ENCODE measurements at places on chromosomes 2 and 18.

DNA sequence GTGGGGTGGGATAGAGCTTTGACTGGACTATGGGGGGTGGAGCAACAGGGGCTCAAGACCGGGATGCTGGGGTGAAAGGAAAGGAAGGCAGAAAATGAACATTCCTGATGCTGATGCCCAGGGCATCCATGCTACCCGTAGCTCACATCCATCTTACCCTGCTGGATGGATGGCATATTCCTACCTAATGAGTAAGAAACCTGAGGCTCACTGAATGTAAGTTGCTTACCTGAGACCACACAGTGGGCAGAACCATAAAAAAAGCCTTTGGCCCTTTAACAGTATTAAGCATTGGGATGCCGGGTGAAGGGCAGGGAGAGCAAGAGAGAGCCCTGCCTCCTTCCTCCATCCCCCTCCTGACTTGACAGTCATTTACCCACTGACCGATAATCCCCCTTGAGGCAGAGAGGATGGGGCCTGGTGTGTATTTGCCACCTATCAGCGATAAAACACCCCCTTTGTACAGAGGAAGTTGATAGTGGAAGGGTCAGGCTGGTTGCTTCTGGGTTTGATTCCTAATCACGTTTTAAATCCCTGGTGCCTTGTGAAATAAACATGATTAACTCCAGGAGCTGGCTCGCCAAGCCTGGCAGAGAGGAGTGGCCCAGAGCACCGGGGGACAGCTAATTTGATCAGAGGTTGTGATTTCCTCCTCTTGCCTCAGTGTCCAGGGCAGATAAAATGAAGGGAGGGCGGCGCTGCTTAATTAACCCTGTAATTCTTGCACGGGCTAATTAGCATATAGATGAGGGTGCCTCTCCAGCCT lies 105.9 kb upstream of the HS6ST1 start:
- DNase-seq, result no peak

DNA sequence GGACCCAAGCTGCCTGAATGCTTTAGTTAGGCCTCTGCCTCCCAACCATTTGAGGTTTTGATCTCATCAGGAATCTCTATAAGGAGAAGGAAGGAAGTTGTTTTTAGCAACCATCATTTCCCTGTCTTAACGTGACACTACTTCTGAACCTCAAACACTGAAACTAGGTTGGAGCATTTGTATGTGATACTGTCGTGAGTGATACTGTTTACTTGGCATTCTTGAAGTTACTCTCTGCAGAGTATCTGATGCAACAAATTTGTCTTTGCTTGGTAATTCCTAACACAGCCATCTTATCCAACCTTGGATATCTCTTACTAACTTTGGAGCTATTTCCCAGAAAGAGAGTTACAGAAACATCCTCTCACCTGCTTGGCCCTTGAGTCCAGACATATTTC lies 22.1 kb downstream of the TTLL4 start:
- DNase-seq, result no peak

DNA sequence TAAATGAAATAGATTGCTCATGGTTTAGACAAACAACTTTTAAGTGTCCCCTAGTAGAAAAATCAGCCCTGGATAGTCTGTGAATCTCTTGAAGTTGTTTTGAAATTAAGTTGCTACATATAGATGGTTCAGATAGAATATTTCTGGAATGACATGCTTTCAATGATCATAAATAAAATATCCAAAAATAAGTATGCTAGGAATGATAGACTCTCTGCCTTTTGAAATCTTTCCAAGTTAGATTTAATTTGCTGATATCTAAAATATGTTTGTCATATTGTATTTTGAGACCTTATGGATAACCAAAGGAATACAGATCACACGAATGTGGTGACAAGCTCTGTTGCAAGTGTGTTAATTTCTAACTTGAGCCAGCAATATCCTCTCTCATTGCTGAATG lies 488.7 kb downstream of the THSD7B start:
- DNase-seq, result no peak

DNA sequence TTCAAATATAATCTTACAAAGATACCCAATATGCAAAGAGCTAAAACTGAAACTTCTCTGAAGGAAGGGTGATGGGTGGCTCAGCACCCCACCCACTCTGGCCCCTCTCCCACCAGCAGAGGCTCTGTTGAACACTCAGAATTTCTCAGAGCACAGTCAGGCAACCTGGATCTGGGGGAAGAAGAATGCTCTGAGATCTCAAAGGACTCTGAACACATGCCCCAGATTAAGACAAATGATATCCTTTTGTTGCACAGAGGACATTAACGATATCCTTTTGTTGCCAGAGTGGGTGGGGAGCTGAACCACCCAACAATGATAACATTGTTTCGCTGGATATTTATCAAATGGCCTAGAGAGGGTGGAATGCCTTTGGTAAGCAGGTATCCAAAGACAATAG lies 104.8 kb downstream of the LBH start:
- DNase-seq, result no peak

DNA sequence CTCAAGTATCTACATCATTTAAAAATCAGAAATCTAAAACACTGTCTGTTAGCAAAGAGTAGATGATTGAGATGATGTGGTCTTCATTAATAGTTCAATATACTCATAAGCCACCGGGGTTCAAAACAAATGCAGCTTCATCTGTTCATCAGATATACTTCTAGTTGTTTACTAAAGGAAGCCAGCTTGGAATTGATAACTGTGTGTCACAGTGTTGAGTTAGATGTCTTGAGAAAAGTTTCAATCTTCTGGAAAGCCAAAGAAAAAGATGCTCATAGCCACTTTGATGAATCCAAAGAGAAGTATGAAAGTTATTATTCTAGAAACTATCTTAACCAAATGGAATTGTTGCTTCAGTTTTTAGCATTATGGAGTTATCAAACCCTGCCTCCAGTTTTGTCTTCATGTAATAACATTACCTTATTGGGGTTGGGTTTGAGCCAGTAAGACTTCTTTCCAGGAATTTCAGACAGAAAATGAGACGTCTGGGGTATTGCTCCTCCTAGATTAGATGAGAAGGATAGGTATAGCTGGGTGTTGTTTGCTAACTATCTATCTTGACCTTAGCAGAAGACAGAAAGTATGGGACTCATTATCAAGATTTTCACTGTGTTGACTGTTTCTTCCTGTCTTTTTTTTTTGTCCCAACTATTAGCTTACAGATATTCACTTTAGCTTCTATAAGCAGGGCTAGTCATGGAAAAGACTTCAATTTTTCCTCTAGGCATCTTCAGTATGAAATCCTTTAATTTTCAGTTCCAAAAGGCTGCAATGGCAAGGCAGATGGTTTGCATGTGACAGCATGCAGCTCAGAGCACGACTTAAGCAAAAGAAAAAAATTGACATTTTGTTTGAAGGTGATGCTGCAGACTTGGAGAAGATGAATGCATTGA lies 66.5 kb downstream of the LNPK start:
- no peak for DNase-seq

GRCh38 chr2:220999356-220999755 lies 572.7 kb downstream of the EPHA4 start:
- DNase-seq, result no peak
